ENCODE measurements at places on chromosomes 13 and 19.

- no peak for DNase-seq
Observed at GRCh38 chr19:46919324-46919723, 58.5 kb downstream of the ARHGAP35 start.

GRCh38 chr19:11942843-11943108 is 17.9 kb downstream of the ZNF700 start:
- no peak for DNase-seq

GRCh38 chr19:17234911-17235299 is 8.9 kb downstream of the OCEL1 start:
- DNase-seq, result peak; percentile 37

DNA sequence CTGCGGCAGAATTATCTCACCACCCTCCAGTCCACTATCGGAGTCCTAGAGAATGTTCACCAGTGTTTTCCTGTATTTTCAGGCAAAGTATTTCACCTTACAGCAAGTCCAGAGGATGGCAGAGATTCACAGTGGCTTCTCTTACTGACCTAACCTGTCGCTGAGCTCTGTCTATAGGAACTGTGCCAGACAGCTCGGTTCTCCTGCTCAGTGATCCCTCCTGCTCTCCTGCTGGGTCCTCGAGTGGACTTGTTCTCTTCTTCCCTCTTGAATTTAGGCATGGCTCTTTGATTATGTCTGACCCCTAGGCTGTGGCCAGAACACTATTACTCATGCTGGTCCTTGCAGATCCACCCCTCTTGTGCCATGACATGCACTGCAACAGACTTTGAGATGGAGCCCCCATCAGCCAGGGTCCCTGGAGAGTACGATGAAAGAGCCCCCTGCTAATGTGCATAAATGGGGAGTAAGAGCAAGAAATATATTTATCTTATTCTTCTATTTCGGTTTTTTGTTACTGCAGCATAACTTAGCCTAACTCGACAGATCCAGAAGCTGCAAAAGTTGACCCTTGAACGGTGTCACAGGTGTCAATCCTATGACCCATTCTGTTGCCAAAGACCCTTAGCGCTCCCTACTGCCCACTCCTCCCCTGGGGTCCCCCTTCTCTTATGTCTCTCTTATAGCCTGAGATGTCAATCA is 439.4 kb downstream of the ZNF536 start:
- no peak for DNase-seq

DNA sequence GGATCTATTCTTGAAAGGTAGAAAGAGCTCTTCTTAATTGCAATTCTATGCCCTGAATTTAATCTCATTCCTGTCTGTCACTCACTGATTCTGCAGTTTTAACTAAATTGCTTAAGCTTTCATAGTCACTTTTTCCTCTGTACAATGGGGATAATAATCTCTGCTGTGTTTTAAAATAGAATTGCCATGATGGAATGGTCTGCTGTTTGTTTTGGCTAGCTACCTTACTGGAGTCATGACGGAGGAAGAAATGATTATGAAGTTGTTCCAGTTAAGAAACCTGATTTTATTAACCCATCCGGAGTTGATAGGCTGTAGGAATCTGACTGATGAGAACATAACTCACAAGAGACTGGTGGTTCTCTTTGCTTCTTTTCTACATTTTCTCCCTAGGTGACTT is 54.9 kb upstream of the ITM2B start:
- no peak for DNase-seq

DNA sequence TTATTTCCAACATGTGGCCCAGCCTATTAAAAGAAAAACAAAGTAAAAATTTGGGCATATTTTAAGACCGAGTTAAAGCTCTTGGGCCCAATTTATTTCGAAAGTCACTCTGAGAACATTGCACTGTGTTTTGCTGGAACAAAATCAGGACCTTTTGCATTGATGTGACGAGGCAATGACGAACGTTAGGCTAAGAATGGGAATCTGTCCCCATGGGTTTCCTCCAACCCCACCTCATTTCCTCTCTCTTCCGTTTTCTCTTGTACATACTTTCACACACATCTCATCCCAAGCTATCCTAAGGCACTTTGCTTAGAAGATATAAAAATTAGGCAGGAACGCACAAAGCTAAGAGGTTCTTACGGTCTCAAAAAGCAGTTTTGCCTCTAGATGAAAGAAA is 22.1 kb downstream of the EDNRB start:
- no peak for DNase-seq

DNA sequence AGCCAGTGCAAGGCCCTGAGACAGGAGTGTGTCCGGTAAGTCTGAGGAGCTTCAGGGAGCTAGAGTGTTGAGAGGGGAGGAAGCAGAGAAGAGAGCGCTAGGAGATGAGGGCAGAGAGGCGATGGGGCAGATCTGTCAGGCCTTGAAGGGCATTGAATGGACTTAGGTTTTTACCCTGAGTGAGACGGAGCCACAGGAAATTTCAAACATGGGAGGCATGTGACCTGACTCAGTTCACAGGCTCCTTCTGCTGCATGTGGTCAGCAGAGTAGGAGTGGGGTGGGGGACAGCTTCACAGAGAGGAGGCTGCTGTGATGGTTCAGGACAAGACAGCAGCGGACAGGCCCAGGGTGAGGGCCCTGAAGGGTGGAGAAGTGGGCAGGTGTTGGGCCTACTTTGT is 2.5 kb upstream of the FAM98C start:
- DNase-seq, result no peak

Measured in stimulated activated CD8-positive, alpha-beta memory T cell treated with anti-CD3 and anti-CD28 coated beads, Interleukin-15, amount 100 ng/mL, for 4 hours (primary cell).